ENCODE measurements at places on chromosomes 5 and 9. TPM values are rescaled to one million over a fixed set of nuclear protein-coding genes. Genes with fewer than 3 reads are reported as not detected.

PNPLA7 gene
- total RNA-seq = under 0.01 TPM

PCDHA10 gene
- under 0.01 TPM for total RNA-seq

DIPK1B gene
- 3.4 TPM for total RNA-seq

TRIM7 gene
- total RNA-seq = 0.83 TPM

HEMGN gene
- not detected for total RNA-seq

MARCOL gene
- total RNA-seq = not detected

PCDHGA7 gene
- 3.3 TPM for total RNA-seq

DNA sequence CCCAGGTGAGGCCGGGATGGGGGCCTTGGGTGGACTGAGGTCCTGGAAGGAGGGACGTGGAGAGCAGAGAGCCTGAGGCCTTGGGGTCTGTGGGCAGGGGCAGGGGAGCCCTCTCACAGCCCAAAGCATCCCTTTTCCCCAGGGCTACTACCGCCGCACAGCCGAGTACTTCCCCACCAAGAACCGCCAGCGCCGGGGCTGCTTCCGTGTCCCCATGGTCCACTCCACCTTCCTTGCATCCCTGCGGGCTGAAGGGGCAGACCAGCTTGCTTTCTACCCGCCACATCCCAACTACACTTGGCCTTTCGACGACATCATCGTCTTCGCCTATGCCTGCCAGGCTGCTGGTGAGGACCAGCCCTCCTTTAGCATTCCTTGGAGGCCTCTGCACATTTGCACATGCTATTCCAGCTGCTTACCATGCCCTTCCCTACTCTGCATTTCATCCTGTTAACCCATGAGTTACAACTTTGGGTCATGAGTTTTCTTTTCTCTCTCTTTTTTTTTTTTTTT lies 3.7 kb downstream of the CERCAM start:
- no peak overlapping the region for H3K4me3 ChIP-seq
- peaks cover 11% of the 10 kb centered on the region for H3K36me3 ChIP-seq
- H3K27ac ChIP-seq = no peak overlapping the region
- H3K4me1 ChIP-seq = peaks cover 3% of the 10 kb centered on the region
- no peaks in the 10 kb centered on the region for H3K27me3 ChIP-seq

- no peaks in the 10 kb centered on the region for H3K36me3 ChIP-seq
- peak; percentile 64 for DNase-seq
- no peaks in the 10 kb centered on the region for H3K27me3 ChIP-seq
- peaks cover 11% of the 10 kb centered on the region for H3K4me1 ChIP-seq
- no peak overlapping the region for H3K27ac ChIP-seq
Observed at GRCh38 chr9:124721109-124721906, 49.8 kb downstream of the NR6A1 start.

DNA sequence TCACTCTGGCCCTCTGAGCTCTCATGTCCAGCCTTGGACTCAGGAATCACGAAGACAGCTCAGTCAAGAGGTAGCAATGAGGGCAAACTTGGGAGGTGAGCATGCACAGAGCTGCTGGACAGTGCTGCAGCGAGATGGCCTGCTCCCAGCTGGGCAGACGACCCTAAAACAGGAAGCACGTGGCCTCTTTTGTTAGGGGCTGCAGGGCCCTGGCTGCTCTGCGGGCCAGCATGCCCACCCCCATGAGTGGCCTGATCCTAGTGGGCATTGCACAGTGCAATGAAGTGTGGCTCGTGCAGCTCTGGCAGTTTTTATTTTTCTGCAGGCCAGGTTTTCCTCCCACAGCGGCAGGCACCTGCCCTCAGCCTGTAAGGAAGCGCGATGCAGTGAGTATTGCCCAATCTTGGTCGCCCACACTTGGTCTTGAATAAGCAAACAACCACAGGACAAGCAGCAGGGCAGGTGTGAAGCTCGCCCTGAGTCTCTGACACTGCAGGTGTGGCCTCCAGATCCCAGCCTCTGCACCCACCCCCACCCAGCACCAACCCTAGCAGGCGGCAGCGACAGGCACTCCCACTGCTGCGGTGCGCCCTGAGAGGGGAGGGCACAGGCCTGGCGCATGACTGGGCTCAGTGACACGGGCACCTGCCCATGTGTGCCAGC lies 60.8 kb downstream of the SEMA4D start:
- H3K27me3 ChIP-seq = no peaks in the 10 kb centered on the region
- H3K27ac ChIP-seq = no peak overlapping the region

DNA sequence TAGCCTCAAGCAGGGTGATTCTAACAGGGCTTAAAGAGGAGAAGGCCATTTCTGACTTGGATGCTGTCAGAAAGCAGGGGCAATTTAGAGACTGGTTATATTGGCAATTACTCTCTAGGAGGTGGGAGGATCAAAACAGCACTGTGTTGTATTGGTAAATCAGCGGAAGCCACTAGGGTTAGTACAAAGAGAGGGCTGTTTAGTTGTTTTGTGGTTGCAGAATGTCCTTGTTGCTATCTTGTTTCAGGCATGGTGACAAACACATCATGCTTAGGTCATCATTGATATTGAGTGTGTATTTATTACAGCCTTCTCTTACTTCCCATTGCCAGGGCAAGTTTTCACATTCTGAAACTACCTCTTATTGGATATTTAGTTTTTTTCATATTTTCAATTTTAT lies 165.3 kb downstream of the TAF11L14 start:
- H3K4me1 ChIP-seq = no peaks in the 10 kb centered on the region
- H3K27me3 ChIP-seq = no peaks in the 10 kb centered on the region
- DNase-seq = no peak
- H3K36me3 ChIP-seq = no peaks in the 10 kb centered on the region

- 0 out of 2 replicates have a peak, but pooled peaks cover 2% of the 10 kb centered on the region for H3K4me1 ChIP-seq
- H3K27me3 ChIP-seq = no peaks in the 10 kb centered on the region
- no peak overlapping the region for H3K4me3 ChIP-seq
- H3K27ac ChIP-seq = no peak overlapping the region
Observed at GRCh38 chr9:87063246-87063645, 115.9 kb upstream of the GAS1 start.

DNA sequence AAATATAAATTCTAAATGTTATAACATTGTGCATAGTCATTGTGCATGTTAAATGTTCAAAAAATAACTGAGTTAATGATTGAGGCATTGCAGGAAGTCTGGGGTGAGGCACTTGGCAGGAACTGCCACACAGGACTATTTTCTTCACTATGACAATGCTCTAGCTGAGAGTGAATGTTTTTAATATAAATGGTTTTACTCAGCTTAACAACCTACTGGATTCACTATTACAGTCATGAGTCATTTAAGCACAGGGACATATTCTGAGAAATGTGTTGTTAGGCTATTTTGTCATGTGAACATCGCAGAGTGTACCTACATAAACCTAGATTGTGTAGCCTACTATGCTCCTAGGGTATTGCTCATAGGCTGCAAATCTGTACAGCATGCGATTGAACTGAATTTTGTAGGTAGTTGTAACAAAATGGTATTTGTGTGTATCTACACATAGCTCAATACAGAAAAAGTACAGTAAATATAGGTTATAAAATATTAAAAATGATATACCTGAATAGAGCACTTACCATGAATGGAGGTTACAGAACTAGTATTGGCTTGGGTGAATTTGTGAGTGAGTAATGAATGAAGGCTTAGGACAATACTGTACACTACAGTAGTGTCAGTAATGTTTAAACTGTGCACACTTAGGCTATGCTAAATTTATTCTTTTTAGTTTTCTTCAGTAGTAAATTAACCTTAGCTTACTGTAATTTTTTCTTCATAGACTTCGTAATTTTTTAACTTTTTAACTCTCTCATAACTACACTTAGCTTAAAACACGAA lies 346.1 kb upstream of the PTGER4 start:
- peaks cover 4% of the 10 kb centered on the region for H3K4me1 ChIP-seq
- H3K4me3 ChIP-seq = no peak overlapping the region
- H3K27ac ChIP-seq = no peak overlapping the region
- DNase-seq = peak; percentile 43

- no peaks in the 10 kb centered on the region for H3K36me3 ChIP-seq
- H3K4me1 ChIP-seq = no peaks in the 10 kb centered on the region
- no peak for DNase-seq
Observed at GRCh38 chr5:36017622-36018021, 26.4 kb upstream of the UGT3A1 start.

DNA sequence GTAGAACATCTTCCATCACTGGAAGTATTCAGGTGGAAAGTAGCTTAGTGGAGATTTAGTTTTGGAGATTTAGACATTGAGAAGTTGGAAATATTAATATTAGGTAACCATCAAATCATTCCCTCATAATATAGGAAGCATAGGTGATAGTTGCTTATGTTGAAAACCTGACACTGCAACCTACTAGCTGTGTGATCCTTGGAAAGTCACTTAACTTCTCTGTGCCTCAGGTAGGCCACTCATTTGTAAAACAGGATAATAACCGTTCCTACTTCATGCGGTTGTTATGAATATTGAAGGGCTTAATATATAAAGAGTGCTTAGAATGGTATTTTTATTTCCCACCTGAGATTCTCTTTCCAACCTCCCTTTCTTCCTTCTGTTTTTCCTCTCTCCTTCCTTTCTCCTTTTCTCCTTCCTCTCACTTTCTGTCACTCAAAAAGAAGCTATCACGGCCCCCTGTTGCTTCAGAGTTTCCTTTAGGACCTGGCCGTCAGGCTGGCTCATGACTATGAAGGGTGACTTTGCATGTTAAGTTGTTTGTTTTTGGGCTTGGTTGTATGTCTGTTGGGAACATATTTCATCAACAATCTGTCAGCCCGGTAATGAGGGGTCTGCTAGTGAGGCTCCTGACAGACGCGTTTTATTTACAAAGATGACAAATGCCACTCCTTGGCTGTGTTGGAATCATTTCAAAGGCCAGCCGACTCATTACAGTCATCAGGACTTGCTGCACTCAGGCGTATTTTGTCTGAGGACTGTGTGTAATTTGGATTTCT lies 31.0 kb downstream of the DOCK2 start:
- no peak overlapping the region for H3K27ac ChIP-seq
- peaks cover 5% of the 10 kb centered on the region for H3K4me1 ChIP-seq
- peak; percentile 17 for DNase-seq
- H3K27me3 ChIP-seq = no peaks in the 10 kb centered on the region
- H3K4me3 ChIP-seq = no peak overlapping the region

DNA sequence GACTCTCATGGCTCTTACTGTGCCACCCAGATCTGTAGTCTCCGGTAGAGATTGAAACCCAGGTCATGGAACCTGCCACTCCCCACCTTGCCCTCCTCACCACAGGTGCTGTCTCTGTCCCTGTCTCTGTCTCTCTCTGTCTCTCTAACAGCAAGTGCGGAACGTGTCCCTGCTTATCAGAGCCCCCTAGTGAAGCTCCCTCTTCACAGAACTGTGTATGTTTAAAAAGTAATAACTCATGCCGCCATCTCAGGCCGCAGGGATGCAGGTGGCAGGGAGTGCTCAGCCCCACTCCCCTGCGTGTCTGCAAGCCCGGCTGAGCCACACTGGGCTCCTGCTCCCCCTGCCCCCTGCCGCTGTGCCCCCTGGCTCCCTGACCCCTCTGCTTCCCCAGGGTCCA lies 43.8 kb downstream of the UNC5A start:
- H3K4me1 ChIP-seq = no peaks in the 10 kb centered on the region
- no peak for DNase-seq
- H3K27ac ChIP-seq = no peak overlapping the region
- H3K27me3 ChIP-seq = peaks cover 54% of the 10 kb centered on the region
- no peak overlapping the region for H3K4me3 ChIP-seq

- H3K4me3 ChIP-seq = no peak overlapping the region
- H3K27me3 ChIP-seq = no peaks in the 10 kb centered on the region
- no peaks in the 10 kb centered on the region for H3K36me3 ChIP-seq
- H3K27ac ChIP-seq = no peak overlapping the region
- no peaks in the 10 kb centered on the region for H3K4me1 ChIP-seq
Observed at GRCh38 chr9:72981433-72981832, 28.6 kb upstream of the ALDH1A1 start.

GRCh38 chr5:129622531-129622930 lies 125.4 kb upstream of the MINAR2 start:
- no peak overlapping the region for H3K4me3 ChIP-seq
- H3K27ac ChIP-seq = no peak overlapping the region

DNA sequence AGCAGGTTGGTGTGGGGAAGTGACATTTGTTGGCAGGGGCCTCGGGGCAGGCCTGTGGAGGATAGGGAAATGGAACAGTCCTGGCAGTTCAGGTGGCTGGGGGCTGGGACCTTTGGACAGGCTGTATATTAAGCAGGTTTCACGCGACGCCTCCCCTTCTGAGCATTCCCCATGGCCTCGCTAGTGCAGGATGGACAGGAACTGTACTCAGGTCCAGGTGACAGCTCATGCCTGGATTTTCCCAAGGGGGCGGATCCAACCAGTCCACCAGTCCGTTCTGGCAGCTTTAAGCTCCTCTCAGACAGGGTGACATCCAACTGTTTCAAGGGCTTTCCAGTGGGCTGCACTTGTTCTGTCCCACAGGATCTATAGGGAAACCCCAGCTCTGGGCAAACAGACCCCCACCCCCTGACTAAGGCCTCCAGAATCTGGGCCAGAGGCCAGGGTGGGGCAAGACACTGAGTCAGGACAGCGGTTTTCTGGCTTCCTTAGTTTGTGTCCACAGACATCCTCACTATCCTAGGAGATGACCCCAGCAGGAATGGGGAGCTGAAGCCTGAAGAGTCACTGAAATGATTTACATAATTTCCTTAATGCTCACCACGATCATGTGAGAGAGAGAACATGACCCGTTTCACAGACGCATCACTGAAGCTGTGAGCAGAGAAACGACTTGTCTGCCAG lies 20.9 kb downstream of the CSF2 start:
- DNase-seq = peak; percentile 99
- no peaks in the 10 kb centered on the region for H3K36me3 ChIP-seq
- H3K27ac ChIP-seq = peak overlapping the region; percentile 71
- no peaks in the 10 kb centered on the region for H3K27me3 ChIP-seq
- H3K4me1 ChIP-seq = peaks cover 29% of the 10 kb centered on the region

DNA sequence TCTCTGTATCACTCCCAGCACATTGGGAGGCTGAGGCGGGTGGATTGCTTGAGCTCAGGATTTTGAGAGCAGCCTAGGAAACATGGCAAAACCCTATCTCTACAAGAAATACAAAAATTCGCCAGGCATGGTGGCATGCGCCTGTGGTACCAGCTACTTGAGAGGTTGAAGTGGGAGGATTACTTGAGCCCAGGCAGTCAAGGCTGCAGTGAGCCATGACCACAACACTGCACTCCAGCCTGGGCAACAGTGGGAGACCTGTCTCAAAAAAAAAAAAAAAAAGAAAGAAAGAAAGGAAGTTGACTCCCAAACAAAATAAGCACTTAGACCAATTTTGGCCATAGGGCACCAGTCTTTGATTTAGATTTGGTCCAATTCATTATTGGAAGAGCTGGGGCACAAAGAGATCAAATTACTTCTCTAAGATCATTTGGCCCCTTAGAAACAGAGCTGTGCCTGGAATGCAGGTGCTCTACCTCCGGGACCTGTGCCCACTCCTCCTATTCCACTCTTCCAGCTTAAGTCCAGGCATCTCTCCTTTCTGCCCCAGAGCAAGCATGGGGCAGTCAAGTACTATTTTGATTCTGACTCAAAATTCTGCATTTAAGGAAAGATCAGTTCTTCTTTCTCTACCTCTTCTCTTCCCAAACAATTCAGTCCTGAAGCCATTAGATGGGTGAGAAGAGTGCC lies 59.0 kb downstream of the ALDH7A1 start:
- H3K27me3 ChIP-seq = no peaks in the 10 kb centered on the region
- no peak for DNase-seq

DNA sequence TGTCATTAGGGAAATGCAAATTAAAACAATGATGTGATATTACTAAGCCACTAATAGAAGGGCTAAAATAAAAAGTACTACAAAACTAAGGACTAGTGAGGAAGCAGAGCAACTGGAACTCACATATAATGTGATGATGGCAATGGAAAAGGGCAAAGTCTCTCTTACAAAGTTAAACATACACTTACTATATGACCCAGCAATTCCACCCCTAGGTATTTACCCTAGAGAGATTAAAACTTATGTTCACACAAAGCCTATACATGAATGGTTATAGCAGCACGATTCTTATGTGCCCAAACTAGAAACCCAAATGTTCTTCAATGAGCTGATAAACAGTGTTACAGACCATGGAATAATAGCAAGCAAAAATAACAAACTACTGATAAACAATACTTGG lies 643.7 kb downstream of the TLE1 start:
- no peaks in the 10 kb centered on the region for H3K36me3 ChIP-seq
- H3K27me3 ChIP-seq = no peaks in the 10 kb centered on the region
- no peak overlapping the region for H3K27ac ChIP-seq
- no peak for DNase-seq
- no peak overlapping the region for H3K4me3 ChIP-seq
